Right renal cortex interstitium (tissue), 3 donors: ENCODE measurements at places on chromosomes 6 and 20.

- DNase-seq: no peak
These were observed 398.9 kb upstream of the SULF2 start for GRCh38 chr20:48184229-48184628.

DNA sequence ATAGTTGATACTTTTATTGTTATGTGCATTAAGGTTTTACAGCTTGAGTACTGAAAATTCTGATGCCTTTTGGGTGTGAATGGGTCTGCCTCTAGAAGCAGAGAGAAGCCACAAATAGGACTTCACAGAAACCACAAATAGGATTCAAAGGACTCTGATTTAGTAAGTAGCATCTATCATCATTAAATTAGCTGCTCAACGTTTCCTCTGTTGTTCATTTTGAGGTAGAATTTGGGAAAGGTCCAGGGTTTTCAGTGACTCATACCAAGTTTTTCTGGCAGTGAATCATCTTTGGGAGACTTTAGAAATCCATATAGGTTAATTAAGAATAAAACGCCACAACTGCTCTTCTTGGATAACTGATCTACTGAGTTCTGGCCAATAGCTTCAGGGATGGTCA, 105.1 kb downstream of the PHF3 start:
- DNase-seq: no peak

DNA sequence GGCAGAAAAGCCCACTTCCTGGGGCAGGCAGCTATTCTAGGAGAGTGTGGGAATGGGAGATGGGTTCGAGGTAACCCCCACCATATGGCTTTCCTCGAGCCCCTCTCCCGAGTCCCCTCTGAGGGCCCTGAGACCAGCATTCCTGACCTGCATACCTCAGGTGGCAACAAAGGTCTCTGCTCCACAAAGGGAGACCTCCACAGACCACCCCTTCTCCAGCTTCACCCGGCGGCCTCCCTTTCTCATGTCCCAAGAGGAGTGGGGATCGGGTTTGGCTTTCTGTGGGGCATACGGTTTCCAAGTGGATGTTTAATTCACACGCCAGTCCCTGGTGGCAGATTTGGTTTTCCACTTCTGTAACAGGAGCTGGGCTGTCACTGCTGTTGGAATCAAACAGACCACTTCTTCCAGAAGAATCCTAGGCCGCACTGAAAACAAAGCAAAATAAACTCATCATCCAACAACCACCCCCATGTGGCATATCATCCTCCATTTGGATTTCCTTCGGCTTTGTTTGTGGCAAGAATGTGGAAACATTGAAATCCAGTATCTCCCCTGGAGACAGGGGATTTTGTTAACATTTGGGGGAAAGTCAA, 83.2 kb downstream of the DLL1 start:
- DNase-seq: no peak

GRCh38 chr6:16711546-16712254, 49.6 kb downstream of the ATXN1 start:
- no peak for DNase-seq

GRCh38 chr6:3244003-3244831, 14.5 kb upstream of the PSMG4 start:
- DNase-seq: no peak

- DNase-seq: no peak
These were observed 376.8 kb upstream of the RUNX2 start for GRCh38 chr6:44951253-44951747.

GRCh38 chr6:16205377-16206144, 32.8 kb upstream of the GMPR start:
- peak; percentile 80 for DNase-seq

GRCh38 chr20:59677586-59677985, 73.2 kb downstream of the PHACTR3 start:
- no peak for DNase-seq

DNA sequence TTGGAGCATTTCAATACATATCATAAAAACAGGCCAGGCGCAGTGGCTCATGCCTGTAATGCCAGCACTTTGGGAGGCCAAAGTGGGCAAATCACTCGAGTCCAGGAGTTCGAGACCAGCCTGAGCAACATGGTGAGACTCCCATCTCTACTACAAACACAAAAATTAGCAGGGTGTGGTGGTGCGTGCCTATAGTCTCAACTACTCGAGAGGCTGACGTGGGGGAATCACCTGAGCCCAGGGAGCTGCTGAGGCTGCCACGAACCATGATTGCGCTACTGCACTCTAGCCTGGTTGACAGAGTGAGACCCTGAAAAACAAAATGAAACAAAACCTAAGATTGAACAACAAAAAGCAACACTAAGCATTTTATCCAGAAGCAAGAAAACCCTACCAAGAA, 47.2 kb downstream of the BACH2 start:
- no peak for DNase-seq

DNA sequence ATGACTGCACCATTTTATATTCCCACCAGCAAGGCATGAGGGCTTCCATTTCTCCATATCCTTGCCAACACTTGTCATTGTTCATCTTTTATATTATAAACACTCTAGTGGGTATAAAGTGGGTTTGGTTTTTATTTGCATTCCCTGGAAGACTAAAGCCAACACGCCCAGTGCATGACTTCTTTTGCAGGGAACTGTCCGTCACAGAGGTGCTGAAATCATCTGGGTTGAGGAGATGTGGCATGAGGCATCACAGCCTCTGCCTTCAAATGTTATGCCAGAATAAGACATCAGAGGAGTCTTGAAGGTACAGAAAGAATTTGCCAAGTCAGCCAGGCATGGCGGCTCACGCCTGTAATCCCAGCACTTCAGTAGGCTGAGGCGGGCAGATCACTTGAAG, 29.9 kb upstream of the FAM210B start:
- peak; percentile 52 for DNase-seq

DNA sequence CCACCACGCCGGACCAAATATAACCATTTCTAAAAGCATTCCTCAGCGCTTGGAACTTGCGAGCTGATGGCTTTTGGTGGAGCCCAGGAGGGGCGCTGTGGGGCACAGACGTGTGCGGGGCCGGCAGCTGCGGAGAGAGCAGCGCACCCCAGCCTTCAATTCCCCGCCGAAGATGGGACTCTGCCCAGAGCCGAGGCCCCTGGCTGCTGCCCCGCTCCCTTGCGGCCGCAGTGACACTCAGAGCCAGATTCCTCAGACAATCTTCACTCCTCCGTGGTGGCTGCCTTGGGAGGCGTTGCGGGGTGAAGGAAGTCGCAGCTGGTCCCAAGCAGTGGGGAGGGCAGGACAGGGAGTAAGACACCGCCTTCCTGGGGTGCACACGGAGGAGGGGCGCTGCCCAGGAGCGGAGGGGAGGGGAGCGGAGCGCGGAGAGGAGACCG, 87.7 kb downstream of the TMEM242 start:
- no peak for DNase-seq

DNA sequence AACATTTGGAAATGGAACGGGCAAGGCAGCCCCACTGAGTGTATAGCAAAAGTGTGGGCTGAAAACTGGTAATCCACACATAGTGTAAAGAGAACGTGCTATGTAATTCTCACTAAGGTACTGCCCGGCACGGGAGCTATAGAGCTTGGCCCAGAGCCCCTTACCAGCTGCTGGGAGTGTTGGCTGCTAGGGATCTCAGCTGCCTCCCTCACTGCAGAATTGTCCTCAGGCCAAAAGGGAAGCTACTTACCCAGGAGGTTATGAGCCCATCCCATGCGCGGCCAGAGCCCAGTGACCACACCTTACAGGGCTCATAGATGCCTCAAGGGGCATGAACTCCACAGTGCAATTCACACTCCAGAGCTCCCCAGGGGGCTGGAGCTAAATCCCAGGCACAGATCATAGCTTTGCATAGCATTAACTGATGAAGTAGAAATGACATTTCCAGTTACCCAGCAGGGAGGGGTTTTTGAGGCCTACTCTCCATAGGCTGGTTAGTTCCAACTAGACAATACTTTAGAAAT, 56.8 kb downstream of the LINC00237 start:
- no peak for DNase-seq

- DNase-seq: no peak
These were observed 110.3 kb downstream of the CARMIL1 start for GRCh38 chr6:25389471-25389870.

GRCh38 chr6:23456396-23456795, 669.6 kb upstream of the NRSN1 start:
- no peak for DNase-seq

- no peak for DNase-seq
These were observed 43.0 kb downstream of the VEGFA start for GRCh38 chr6:43812850-43813578.

- no peak for DNase-seq
These were observed 5.6 kb downstream of the TP53RK start for GRCh38 chr20:46683668-46683938.

DNA sequence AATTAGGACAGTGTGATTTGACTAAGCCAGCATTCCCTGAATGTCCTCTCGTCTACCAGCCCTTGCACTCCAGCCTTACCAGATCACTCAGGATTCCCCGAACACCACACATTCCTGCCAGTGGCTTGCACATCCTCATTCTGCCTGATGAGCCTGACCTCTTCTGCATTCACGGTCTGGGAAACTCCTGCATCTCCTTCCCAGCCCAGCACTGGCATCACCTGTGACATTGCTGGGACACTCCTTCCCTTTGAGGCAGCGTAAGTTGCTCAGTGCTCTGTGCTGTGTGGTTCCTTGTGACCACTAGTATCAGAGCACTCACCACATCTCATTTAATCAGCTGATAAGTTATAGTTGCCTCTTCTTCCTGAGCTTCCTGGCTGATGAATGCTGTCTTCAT, 17.3 kb downstream of the NCOA7 start:
- no peak for DNase-seq

- DNase-seq: no peak
These were observed 7.1 kb upstream of the FYN start for GRCh38 chr6:111880181-111880888.

- DNase-seq: no peak
These were observed 21.6 kb upstream of the TULP4 start for GRCh38 chr6:158290659-158291058.
